ENCODE measurements at places on chromosomes 5 and 9.

DNA sequence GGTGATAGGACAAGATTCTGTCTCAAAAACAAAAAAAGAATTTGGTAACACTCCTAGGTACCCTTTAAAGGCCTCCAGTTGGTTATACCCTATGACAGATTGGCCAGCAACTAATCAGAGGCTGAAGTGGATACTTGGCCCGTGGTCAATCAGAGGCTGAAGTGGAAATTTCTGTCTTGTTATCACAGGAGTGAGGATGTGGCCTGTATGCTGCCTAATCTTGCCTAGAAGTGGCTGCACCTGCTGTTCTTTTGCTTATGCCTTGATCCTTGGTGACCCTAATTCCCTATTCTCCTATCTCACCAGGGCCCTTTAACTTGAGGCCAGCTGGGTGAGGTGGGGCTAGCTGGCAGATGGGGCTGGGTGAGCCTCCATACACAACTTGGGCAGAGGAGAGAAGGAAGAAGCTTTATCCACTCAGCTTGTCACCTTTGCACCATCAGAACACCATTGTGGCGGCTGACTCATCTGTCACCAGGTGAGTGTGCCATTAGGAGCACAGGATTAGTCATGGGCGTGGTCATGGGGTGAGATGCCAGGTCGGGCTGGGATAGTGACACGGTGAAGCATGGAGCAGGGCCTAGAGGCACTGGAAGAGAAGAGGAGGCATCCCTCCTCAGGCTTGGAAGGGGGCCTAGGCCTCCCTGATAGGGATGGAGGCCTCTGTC, 41.5 kb downstream of the SAR1B start:
- H3K27ac ChIP-seq = no peak overlapping the region
- no peak for DNase-seq
- H3K27me3 ChIP-seq = no peaks in the 10 kb centered on the region
- H3K4me1 ChIP-seq = peaks cover 11% of the 10 kb centered on the region

DNA sequence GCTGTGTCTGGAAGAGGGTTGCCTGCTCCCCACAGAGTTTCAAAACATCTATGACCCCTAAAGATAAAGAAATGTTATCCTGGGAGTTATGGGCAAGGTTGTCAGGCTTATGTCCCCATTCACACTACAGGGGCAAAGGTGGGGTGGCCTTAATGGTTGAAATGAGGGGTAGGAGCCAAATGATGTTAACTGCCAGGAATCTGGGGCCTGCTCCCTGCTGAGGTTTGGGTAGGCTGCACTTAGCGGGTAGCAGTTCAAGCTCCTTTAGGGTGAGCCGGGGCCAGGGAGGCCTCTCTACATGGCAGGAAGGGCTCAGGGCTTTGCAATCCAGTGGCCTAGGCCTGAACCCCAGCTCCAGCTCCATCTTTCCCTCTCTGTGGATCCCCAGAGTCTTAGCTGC, 3.0 kb downstream of the FGF18 start:
- no peaks in the 10 kb centered on the region for H3K36me3 ChIP-seq
- DNase-seq = no peak
- no peak overlapping the region for H3K4me3 ChIP-seq
- H3K4me1 ChIP-seq = peaks cover 3% of the 10 kb centered on the region

GRCh38 chr5:67003935-67004729, 192.5 kb downstream of the CD180 start:
- no peaks in the 10 kb centered on the region for H3K36me3 ChIP-seq
- peak overlapping the region; percentile 81 for H3K27ac ChIP-seq
- peak overlapping the region; percentile 85 for H3K4me3 ChIP-seq
- no peaks in the 10 kb centered on the region for H3K27me3 ChIP-seq
- peaks cover 18% of the 10 kb centered on the region for H3K4me1 ChIP-seq

GRCh38 chr5:74052441-74053221, 426.6 kb downstream of the ARHGEF28 start:
- no peaks in the 10 kb centered on the region for H3K4me1 ChIP-seq
- no peak for DNase-seq
- no peak overlapping the region for H3K4me3 ChIP-seq
- no peak overlapping the region for H3K27ac ChIP-seq

GRCh38 chr5:3594510-3595005, 1.1 kb upstream of the IRX1 start:
- DNase-seq = no peak
- H3K36me3 ChIP-seq = no peaks in the 10 kb centered on the region
- H3K4me3 ChIP-seq = no peak overlapping the region
- peaks cover 70% of the 10 kb centered on the region for H3K27me3 ChIP-seq

- no peaks in the 10 kb centered on the region for H3K27me3 ChIP-seq
- no peaks in the 10 kb centered on the region for H3K4me1 ChIP-seq
- no peak overlapping the region for H3K27ac ChIP-seq
- H3K36me3 ChIP-seq = no peaks in the 10 kb centered on the region
Observed at GRCh38 chr5:179326122-179326927, 18.9 kb downstream of the ADAMTS2 start.

DNA sequence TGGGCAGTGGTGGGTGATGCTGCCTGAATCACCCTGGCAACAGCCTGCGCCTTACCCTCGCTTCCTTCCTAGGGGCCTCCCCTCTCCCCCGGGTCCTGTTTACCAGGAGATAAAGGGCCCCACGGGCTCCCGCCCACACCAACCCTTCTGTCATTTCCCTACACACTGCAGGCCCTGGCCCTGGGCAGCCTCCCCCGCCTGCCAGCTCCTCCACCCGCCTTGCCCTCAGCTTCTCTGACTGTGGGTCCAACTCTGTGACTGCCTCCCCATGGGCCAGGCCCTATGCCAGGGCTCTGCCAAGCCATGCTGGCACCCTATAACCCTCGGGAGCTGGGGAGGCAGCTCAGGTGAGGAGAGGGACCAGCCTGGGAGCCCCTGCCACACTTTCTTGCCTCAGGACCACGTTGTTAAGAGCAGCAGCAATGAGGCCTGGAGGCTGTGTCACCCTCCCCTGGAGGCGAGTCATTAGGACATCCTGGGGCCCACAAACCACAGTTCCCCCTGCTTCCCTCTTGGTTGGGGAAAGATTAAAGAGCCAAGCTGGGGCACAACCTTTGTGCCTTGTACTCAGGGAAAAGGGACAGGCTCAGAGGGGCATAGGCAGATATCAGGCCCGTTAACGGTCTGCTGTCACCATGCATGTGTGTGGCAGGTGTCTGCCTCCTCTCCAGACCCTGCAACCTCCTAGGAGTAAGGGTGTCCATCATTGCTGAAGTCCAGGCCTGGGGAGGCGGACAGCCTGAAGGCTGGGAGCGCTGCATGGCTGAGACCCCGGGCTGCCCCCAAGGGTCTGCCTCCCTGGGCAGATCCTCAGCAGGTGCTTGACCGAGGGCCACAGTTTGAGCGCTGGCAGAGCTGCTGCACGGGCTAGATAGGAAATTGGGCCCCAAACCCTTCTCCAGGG, 2.8 kb downstream of the MGAT4B start:
- H3K36me3 ChIP-seq = peaks cover 9% of the 10 kb centered on the region
- no peak for DNase-seq
- no peaks in the 10 kb centered on the region for H3K27me3 ChIP-seq
- H3K27ac ChIP-seq = no peak overlapping the region

DNA sequence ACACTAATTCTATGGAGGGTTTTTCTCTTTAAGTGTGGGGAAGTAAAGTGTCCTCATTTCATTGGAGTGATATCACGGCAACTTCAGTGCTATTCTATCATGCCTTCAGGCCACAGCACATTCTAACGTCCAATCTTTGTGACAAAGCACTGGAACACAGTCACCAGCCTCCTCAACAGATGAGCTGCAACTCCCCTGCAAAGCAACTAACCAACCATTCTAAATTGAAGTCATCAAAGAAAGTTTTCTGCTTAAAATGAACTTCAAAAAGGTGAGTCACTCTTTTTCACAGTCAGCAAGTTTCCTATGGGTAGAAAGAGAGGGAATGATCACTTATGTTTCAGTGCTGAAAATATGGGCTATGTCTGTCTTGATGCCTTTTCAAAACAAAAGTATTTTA, 190.8 kb downstream of the ELAVL2 start:
- H3K4me3 ChIP-seq = no peak overlapping the region
- H3K36me3 ChIP-seq = no peaks in the 10 kb centered on the region
- no peaks in the 10 kb centered on the region for H3K4me1 ChIP-seq
- no peak for DNase-seq

DNA sequence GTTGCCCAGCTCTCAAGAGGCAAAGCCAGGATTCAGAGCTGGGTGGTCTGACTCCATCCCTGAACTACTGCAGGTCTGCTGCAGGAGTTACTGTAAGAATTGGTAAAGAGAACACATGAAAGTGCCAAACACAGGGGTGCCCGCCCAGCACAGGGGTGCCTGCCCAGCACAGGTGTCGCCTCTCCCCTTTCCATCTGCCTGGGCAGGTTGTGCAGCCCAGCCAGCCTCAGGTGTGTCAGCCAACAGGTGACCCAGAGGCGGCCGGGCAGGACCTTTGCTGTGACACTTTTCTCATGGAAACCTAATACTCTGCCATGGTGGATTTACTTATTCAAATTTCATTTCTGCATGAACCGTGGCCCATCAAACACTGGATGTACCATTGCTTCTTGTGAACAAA, 289.7 kb upstream of the IRX4 start:
- no peak overlapping the region for H3K27ac ChIP-seq
- peaks cover 12% of the 10 kb centered on the region for H3K27me3 ChIP-seq
- no peak for DNase-seq

Data from T-cell (primary cell).